SW480 (cell line): ENCODE measurements at places on chromosomes 4 and X.
A peak's percentile ranks its signal among the peaks of the same experiment; 100 is the strongest.

DNA sequence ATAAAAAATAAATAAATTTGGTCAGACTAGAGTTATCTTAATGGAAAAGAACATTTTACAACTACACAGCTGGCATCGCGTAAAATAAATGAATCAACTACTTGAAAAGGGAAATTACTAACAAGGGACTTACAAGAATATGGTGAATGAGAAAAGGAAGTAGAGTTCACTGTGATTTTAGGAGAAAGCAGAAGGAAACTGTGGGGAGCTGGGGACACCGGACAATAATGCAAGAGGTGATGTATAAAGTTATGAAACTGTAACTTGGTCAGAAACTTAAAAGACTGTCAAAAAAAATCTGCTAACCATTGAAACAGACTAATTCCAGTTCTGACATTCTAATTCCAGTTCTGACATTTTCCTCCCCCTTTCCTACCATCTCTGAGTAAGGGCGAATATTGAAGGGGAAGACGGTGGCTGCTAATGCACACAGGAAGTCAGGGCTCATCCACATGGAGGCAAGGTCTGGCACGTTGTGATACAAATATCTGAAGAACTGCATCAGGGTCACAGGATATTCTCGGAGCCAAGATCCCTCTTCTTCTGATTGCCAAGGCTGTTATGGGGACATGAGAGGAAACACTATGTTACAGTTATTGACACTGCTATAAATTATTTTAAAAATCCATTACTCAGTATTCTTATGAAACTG lies 170.5 kb downstream of the CDS1 start:
- DNase-seq = no peak

GRCh38 chr4:24274381-24274941 lies 309.9 kb downstream of the DHX15 start:
- DNase-seq = no peak

DNA sequence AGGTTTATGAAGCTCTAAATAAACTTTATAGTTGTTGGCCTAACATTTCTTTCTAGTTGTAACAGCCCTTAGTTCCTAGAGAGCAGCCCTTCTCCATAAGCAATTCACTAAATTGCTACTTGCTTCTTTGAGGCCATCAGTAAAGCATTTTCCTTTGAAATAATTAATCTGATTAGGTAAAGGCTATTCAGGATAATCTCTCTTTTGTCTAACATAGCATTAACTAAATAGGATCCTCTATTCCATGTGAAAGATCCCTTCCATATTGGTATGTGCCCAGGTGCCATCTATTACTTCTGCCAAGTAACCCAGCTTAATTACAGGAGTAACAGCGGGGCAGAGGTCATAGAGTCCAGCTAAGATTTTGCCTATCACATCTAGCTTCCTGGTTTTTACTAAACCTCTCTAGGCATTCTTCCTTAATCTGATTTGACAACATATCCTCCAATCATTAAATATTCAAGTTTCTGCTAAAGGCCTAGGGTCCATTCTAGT lies 1408.0 kb downstream of the PCDH18 start:
- no peak for DNase-seq

DNA sequence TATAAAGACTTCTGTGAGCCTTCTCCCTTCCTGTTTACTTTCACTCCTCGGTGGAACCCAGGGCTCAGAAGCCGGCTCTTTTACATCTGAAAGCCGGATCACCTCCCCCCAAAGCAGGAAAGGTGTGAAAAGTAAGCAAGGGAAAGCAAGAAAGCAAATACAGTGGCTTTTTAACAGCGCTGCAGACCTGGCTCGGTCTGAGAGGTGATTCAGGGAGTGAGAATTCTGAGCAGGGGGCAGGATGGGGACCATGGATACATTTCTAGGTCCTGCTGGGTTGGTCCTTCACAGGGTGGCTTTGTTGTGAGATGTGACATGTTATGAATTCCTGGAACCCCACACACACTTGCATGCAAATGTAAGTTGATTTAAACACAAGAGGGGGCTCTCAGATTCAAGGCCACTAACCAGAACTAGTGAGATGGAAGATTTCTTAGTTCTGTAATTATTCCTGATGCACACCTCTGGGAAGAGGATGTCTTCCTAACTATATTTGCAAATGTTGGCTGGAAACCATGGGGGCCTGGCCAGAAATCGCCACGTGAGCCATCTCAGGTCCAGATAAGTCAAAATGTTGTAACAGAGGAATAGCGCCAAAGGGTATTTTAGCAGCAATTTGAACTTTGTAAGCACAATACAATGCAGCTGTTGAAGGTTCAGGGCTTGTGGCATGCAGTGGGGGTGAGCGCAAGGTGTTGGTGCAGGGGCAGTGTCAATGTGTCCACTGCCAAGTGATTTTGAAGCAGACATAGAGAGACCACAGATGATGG lies 670.1 kb upstream of the LCORL start:
- peak; percentile 11 for DNase-seq

GRCh38 chrX:38214551-38215531 lies 5.8 kb downstream of the SRPX start:
- no peak for DNase-seq

- DNase-seq = no peak
Observed at GRCh38 chr4:76373919-76374552, 46.9 kb downstream of the CCDC158 start.

DNA sequence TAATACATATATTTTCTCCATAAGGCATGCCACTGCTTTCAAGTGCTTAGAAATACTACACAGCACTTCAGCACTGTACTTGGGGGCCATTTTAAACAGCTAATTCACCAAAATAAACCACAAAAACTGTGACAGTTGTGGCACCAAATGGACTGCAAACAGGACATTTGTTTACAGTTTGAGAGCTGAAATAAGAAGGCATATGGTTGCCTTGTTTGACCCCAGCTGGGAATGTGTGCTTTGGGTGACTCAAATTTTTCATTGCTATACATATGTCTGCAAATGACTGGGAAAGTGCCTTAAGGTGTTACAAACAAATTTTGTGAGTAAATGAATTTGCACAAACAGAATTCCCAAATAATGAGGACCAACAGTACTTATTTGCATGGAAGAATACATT lies 124.2 kb downstream of the BANK1 start:
- DNase-seq = no peak

GRCh38 chr4:74793757-74794381 lies 454 bp downstream of the BTC start:
- DNase-seq = peak; percentile 83

DNA sequence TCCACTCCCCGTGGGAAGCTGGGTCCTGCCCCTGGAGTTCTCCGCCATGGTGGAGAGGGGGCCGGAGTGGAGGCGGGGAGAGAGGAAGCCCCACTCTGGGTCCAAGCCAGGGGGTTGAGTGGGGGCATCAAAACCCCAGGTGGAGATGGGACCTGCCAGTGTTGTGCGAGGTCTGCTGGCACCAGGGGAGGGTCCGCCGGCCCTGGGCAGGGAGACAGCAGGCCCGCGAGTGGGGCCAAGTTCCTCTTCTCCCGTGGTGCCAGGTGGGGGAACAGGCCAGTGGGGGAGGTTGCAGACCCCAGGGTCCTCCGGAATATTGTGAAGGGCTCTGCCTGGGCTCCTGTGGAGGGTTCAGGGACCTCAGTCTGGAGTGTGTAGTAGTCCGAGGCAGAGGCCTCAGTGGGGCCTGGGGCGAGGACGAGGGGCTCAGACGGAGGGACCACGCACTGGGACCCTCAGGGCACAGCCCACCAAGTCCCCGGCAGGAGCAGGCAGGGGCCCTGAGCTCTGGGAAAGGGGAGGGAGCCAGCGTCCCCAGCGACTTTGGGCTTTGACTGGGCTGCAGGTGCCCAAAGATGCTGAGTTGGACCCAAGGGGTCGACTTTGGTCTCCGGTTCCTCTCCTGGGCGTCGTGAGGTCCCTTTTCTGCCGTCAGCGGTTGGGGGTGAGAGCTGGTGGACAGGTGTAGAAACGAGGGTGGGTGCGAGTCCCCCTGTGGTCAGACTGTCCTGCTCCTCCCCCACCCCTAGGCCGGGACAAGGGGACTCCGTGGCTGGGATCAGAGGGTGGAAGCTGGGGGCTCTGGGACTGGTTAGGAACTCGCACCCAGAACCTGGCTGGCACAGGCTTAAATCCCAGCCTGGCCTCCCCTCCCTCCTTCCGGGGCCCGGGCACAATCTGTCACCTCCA lies 43.8 kb upstream of the NKX1-1 start:
- no peak for DNase-seq

GRCh38 chr4:61212788-61213187 lies 12.7 kb downstream of the ADGRL3 start:
- DNase-seq = no peak

DNA sequence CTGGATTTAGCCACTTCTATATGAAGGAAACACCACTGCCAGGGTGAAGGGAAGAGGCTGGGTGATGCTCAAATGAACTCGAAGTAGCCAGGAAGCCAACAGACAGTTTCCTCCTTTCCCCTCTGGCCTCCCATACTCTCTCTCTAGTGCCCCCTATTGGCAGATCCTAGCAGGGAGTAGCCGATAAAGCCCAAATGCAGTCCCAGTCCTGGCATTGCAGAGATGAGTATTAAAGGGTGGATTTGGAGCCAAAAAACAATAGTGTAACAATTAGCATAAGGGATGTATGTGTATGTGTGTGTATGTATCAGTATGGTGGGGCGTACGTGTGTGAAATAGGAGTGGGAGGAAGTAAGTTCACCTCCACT lies 213.8 kb upstream of the LDB2 start:
- DNase-seq = no peak

DNA sequence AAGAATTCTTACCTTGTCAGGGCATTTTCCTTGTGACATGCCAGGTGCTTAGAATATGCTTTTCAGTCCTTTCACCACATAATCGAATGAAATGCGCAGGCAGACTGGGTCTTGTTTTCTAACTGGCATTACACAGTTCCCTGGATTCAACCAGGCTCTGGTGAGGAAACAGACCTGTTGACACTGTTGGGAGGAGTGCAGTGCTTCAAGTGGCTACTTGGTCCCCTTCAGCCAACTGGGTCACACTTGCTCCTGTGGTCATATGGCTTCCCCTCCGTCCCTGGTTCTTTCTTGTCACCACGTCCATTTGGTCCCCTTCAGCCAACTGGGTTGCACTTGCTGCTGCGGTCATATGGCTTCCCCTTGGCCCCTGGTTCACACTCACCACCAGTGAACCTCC lies 9.7 kb downstream of the SMIM20 start:
- no peak for DNase-seq

- DNase-seq = no peak
Observed at GRCh38 chr4:76199664-76200211, 13.9 kb downstream of the SCARB2 start.

DNA sequence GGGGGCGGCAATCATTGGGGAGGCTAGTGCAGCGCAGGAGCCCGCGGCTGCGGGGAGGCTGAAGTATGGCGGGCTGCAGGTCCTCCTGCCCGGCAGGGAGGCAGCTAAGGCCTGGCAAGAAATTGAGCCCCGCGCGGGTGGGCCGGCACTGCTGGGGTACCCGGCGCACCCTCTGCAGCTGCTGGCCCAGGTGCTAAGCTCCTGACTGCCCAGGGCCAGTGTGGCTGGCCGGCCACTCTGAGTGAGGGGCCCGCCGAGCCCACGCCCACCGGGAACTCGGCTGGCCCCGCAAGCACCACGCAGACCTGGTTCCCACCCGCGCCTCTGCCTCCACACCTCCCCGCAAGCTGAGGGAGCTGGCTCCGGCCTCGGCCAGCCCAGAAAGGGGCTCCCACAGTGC lies 94.9 kb downstream of the SLC39A8 start:
- no peak for DNase-seq

DNA sequence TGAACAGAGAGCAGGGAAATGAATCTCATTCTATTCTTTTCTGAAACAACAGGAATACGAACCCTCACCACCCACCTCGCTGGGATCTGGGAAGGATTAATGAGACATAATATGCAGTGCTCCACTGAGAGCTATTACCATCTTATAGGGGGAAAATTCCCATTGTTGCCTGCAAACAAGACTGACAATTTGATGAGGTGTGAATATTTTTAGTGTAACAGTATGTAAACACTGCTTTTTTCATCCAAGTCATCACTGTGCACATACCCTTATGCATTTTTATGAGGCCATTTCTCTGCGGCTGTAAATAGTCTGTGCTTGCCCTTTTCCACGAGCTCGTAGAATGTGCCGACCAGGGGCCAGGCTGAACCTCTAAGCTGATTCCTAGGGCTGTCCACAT lies 285.6 kb upstream of the CPEB2 start:
- DNase-seq = no peak

DNA sequence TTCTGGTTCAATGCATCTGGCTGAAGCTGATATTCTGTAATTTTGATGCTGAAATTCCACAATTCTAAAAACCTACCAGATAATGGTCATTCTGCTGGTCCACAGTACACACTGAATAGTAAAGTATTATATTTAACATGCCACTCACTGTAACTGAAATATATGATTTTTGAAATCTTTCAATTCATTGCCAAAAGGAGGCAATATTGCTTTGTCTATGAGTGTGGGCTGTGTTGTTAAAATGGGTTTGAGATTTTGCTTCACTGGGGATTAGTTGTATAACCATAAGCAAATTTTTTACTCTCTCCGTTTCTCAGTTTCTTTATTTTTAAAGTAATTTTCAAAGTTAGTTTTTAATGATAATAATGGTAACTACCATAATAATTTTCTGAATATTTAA lies 1404.1 kb upstream of the IGFBP7 start:
- DNase-seq = no peak

DNA sequence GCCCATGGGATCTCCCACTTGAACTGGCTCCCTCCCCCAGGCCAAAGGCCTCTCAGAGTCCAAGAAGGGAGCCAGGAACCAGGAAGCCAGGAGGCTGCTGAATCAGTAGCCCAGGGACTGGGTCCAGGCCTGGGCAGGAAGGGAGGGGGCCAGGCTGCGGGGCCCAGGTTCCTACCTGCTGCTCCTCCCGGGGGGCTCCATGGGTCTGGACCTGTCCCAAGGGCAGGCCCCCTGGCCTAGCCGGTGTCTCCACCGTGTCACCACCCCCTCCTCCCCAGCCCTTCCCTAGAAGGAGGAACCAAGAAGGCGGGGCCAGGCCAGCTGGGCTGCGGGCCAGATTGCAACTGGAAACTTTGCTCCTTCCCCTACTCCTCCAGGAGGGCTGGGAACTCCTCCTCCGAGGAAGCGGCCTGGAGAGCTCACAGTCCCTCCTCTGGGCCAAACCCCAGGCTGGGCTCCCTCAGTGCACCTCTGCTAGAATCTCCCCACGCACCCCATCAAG lies at the start of gene IQSEC2:
Gene IQSEC2, minus strand, starts transcription at position 264 of the 502 bp plus-strand sequence.
- peak; percentile 35 for DNase-seq

- no peak for DNase-seq
Observed at GRCh38 chrX:107227780-107228485, 21.5 kb downstream of the DNAAF6 start.

GRCh38 chrX:101368800-101369199 lies 17.2 kb downstream of the BTK start:
- no peak for DNase-seq

DNA sequence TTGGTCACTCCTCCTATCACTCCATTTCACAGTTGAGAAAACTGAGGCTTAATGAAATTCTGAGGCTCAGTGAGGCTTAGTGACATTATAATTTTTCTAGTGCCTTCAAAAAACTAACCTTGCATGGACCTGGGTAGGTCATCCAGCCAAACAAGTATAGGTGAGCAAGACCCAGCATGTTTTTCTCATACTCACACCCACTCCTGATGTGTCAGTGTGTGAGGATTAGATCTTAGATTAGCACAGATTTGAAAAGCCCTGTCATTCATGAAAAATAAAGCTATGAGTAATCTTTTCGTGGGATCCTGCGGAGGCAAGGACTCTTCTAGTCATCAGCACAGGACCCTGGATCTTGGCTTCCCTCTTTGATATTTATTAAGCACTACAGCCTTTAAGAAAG lies 146.7 kb downstream of the CHIC2 start:
- no peak for DNase-seq

- no peak for DNase-seq
Observed at GRCh38 chrX:11066812-11067211, 44.3 kb upstream of the HCCS start.
